NCI-H82 (cell line): ENCODE measurements at places on chromosomes 1 and 21.

DNA sequence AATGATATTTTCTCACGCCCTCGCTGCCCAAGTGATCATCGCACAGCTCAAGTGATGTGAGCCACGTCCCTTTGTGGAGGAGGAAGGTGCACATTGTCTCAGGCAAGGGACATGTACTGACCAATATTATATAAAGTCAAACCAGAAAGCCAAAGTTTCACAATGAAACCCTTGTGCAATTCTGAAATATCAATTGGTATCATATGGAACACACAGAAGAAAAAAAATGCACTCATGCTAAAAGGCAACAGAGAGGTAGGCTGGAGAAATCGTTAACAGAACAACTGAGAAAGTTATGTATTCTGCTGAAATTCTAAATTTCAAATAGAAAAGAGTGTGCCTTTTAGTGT, 1.9 kb downstream of the JAM2 start:
- peak; percentile 32 for DNase-seq

DNA sequence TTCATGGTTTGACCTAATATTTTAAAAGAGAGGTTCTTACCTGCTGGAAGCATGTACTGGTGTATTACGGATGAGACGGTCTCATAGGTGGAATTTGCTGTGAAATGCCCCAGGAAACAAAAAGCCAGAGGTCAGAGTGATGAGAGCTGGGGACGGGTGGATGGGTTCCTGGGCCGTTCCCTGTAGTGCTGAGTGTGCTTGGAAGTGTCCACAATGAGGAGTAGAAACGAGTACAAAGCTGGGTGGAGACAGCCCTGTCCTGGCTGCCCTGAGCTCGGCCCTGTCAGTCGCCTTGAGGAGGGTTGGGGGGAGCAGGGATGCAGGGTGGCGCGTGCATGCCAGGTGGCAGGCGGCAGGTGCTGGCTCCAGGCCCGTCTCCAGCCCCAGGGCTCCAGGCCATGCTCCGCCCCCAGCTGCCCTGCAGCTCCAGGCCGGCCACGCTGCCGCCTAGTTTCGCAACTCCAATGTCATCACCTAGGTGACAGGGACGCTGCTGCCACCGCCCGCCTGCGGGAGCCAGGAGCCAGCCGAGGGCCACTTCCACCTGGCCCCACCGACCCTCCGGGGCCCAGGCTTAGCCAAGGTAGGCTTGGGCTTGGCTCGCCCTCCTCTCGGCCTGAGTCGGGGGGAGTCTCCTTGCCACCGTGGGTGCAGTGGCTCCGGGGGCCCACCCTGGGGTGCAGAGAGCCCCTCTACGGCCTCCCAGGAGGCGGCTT, 16.4 kb downstream of the TP73 start:
- peak; percentile 59 for DNase-seq

GRCh38 chr1:18882486-18882885, 19.9 kb downstream of the ALDH4A1 start:
- peak; percentile 31 for DNase-seq

DNA sequence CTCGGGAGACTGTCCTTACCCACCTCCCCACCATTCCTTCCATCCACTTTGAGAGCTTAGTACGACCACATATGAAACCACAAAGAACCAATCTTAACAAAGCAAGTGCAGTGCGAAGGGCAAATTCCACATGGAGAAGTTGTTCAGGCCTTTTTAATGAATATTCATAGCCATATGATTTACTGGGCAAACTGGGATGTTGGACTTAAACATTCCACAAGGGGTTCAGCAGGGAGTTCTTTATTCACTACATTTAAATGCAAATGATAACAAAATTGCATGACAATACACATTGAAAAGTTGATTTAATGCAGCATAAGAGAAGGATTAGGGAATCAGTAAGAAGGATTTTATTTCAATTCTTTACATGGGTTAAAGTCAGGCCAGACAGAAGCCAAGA, 14.7 kb downstream of the NMNAT2 start:
- DNase-seq, result no peak

DNA sequence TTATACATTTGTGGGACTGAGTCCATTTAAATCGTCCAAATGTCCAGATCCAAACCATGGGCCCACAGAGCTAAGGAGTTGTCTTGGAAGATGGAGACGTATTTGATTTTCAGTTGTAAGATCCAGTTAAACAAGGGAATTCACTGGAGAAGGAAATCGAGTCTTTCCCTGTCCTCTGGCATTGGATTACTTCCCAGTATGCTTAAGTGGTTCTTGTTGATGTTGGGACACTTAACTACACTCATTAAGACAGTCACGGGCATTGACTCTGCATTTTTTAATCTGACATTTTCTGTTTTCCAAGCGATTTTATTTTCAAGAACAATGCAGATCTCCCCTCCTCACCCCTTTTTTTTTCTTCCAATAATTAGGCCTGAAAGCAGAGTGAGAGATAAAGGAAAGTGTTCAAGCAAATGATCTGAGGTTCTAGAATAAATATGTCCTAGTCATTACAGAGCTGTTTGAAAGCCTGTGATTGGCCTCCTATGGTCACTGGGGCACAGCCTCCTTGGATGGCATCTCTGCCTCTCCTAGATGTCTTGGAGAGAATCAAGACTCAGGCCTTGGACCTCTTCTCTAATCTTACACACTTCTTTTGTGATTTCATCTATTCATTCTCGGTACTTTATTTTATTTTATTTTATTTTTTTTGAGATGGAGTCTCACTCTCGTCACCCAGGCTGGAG, 48.9 kb downstream of the CD247 start:
- no peak for DNase-seq

- DNase-seq, result no peak
These were observed 32.7 kb upstream of the ANGPTL7 start for GRCh38 chr1:11156441-11156840.

DNA sequence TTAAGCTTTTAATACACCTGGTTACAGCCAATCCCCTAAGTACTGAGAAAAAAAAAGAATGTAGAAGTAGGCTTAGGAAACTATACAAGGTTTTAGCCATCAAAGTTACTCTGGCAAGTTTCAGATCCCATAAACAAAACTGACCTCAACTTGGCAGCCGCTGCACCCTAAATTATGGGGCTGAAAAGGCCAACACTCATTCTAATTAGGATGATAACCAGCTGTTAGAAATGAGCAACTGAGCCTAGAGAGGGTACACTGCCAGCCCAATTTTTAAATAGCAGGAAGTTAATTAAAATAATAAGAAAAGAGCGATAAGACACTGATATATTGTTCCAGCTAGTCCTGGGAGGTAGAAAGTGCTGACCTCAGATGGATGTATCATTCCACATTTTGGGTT, 105.7 kb upstream of the VAV3 start:
- DNase-seq, result no peak
